Spinal cord (tissue), 10 donors: ENCODE measurements at places on chromosomes 12 and 14. TPM values are rescaled to one million over a fixed set of nuclear protein-coding genes. Genes with fewer than 3 reads are reported as not detected.

P2RX2 gene
- total RNA-seq = 0.30 TPM

CKAP4 gene
- total RNA-seq = 49.1 TPM

BCL11B gene
- total RNA-seq = 3.0 TPM

KRT80 gene
- total RNA-seq = not detected

BEST3 gene
- total RNA-seq = 1.7 TPM

HSPB8 gene
- total RNA-seq = 27.3 TPM

FAR2 gene
- total RNA-seq = 11.4 TPM
